ENCODE measurements at places on chromosomes 13 and 19. TPM values are rescaled to one million over a fixed set of nuclear protein-coding genes. Genes with fewer than 3 reads are reported as not detected.

DNA sequence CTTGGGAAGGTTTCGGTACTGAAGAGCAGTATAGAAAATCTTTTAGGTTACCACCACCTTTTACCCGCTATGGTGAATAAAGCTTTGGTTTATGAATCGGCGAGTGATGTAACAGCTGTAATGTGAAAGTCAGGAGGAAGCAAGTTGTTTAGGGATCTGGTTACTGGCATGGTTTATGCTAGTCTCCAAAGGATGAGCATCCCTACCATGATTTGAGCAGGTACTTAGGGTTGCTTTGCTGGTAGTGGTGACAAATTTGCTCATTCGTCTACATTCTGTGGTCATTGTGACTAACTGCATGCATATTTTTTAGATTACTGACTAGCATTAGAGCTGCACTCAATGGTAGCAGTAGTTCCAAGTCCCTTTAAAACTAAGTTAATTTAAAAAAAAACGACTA is 104.1 kb downstream of the FRY start:
- H3K4me1 ChIP-seq, result peaks cover 25% of the 10 kb centered on the region
- H3K27ac ChIP-seq, result peak overlapping the region; percentile 85
- DNase-seq, result no peak
- no peak overlapping the region for H3K4me3 ChIP-seq
- H3K27me3 ChIP-seq, result no peaks in the 10 kb centered on the region

- no peaks in the 10 kb centered on the region for H3K36me3 ChIP-seq
- no peak overlapping the region for H3K27ac ChIP-seq
- no peak for DNase-seq
- H3K27me3 ChIP-seq, result no peaks in the 10 kb centered on the region
- H3K4me3 ChIP-seq, result no peak overlapping the region
Observed at GRCh38 chr13:53612200-53612599, 583.6 kb downstream of the OLFM4 start.

- H3K4me1 ChIP-seq, result peaks cover 14% of the 10 kb centered on the region
- no peak overlapping the region for H3K27ac ChIP-seq
- DNase-seq, result no peak
- H3K36me3 ChIP-seq, result no peaks in the 10 kb centered on the region
- H3K27me3 ChIP-seq, result no peaks in the 10 kb centered on the region
Observed at GRCh38 chr13:50456111-50456510, 387.4 kb downstream of the DLEU7 start.

DNA sequence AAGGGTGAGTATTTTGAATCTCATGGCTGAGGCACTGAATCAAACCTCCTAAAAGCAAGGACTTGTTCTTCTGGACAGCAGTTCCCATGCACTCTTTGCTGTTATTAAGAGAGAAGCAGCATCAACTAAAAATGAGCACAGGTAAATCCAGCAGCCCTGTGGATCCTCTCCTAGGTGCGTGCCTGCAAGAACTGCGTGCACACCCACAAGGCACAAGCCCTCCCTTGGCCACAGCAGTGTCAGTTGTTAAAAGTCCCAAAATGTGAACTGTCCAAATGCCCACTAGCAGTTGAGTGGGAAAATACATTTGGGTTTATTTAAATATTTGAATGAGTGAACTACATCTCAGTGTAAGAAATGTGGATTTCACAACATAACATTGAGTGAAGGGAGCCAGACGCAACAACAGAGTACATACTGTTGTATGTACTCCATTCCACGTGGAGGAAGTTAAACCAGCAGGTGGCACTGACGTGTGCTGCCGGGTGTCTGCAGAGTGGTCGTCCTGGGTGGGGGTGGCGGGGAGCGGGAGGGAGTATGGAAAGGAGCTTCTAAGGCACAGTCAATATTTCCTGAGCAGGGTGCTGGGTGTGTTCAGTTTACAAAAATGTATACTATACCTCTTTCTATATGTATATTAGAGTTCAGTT is 266.4 kb downstream of the NALCN start:
- DNase-seq, result peak; percentile 75
- H3K36me3 ChIP-seq, result no peaks in the 10 kb centered on the region
- no peak overlapping the region for H3K4me3 ChIP-seq
- peaks cover 42% of the 10 kb centered on the region for H3K4me1 ChIP-seq
- H3K27me3 ChIP-seq, result no peaks in the 10 kb centered on the region
- H3K27ac ChIP-seq, result peak overlapping the region; percentile 70

DNA sequence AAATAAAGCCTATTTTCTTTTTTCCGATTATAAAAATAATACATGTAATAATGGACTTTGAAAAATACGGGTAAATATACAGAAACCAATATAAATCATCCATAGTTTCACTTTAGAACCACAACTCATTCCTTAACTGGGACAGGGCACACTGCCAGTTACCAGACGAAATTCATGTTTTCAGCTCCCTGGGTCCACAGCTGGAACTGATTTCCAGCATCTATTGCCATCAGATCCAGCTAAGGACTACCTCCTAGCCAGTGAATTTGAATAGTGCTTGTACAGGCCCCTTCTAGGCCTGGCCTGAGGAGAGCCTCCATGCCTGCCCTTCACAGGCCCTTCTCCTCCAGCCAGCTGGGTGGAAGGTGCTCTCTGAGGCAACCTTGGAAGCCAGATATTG is 30.0 kb upstream of the ATP12A start:
- no peaks in the 10 kb centered on the region for H3K27me3 ChIP-seq
- H3K27ac ChIP-seq, result no peak overlapping the region
- no peak for DNase-seq
- no peaks in the 10 kb centered on the region for H3K36me3 ChIP-seq

- H3K4me1 ChIP-seq, result no peaks in the 10 kb centered on the region
- DNase-seq, result no peak
- peaks cover 5% of the 10 kb centered on the region for H3K36me3 ChIP-seq
- no peak overlapping the region for H3K27ac ChIP-seq
Observed at GRCh38 chr13:75279834-75280369, 202.1 kb downstream of the TBC1D4 start.

- no peaks in the 10 kb centered on the region for H3K27me3 ChIP-seq
- no peak for DNase-seq
- H3K27ac ChIP-seq, result no peak overlapping the region
- no peaks in the 10 kb centered on the region for H3K36me3 ChIP-seq
- H3K4me1 ChIP-seq, result no peaks in the 10 kb centered on the region
- no peak overlapping the region for H3K4me3 ChIP-seq
Observed at GRCh38 chr13:100954430-100955305, 280.1 kb upstream of the TMTC4 start.

DNA sequence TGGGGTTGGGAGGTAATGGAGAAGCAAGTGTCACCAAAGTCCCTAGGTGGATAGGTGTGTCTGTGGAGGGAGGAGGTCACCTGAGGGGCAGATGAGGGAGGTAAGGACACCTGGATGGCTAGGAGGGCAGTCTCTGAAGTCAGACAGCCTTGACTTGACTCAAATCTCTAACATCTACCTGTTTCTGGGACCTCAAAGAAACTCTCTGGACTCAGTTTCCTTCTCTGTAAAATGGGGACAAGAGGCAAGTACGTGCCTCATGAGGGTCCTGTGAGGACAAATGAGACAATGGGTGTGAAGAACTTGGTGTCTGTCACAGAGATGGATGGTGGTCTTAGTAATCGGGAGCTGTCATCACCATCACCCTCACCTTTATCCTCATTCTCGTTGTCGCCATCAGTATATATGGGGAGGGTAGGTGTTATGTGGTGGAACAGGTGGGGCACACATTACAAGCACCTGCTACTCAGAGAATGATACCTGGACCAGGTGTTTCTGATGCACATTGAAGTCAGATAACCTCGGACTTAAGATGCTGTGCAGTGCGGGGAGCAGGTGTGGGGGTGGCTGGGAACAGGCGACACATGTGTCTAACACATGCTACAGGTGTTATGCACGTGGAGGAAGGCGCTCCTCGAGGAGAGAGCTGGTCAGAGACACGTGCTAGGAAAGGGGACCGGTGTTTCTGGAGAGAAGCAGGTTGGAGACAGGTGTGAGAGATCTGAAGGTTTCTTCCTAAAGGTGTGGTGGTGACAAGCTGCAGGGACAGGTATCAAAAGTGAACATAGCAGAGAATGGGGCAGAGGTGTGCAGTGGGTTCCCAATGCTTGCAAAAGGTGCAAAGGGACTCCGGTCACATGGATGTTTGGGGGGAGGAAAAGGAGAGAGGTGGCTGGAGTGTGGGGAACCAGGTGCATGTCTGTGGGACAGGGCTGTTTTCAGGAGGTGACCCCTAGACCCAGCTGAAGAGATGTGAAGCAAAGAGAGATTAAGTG is 3.8 kb downstream of the ERFL start:
- no peaks in the 10 kb centered on the region for H3K36me3 ChIP-seq
- no peak overlapping the region for H3K27ac ChIP-seq
- DNase-seq, result no peak
- H3K4me1 ChIP-seq, result peaks cover 3% of the 10 kb centered on the region
- no peak overlapping the region for H3K4me3 ChIP-seq
- H3K27me3 ChIP-seq, result peaks cover 33% of the 10 kb centered on the region

DNA sequence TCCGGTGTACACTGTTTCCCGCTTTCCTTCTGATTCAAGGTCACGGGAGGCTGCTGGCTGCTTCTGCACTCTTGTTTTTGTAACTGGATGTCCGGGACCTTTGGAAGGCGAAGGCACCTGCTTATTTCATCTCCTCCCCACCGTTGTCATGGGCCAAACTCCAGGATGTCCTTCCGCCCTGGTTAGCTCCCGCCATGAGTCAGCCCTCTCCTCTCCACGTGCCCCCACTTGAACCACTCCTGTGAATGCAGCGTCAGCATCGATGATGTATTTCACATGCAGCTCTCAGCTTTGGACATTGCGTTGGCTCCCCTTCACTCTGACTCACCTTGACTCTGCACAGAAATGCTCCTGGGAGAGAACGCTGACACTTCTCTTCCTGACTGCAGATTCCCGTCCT is 5.5 kb upstream of the GALP start:
- no peaks in the 10 kb centered on the region for H3K36me3 ChIP-seq
- H3K27me3 ChIP-seq, result no peaks in the 10 kb centered on the region
- H3K27ac ChIP-seq, result no peak overlapping the region
- H3K4me1 ChIP-seq, result no peaks in the 10 kb centered on the region
- no peak for DNase-seq

DNA sequence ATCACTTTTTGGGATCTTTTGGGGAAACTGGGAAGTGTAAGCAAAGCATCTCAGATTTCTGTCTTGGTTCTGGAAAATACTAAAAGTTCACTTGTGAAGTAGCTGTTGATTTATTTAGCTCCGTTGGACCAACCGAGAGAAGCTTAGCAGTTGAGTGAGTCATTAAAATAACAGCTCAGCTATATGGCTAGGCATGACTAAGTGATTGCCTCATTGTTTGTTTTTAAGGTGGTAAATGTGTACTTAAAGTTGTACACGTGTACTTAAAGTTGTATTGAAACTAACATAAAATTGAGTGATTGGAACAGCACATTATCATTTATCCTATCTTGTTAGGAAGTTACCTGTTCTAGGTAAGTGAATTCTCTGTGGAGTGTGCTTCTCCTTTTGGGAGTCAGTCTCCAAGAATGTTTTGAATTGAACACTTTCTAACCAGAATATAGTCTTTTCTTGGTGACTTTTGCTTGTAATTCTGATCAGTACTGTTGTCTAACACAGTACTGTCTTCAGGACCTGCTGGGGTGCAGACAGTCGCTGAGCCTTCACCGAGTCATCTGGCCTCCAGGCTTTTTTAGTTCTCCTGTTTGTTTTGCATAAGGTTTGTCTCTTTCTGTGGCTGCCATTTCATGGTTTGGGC is 2.9 kb upstream of the DCUN1D2 start:
- H3K36me3 ChIP-seq, result peaks cover 45% of the 10 kb centered on the region
- DNase-seq, result peak; percentile 96
- peaks cover 40% of the 10 kb centered on the region for H3K4me1 ChIP-seq
- H3K4me3 ChIP-seq, result peak overlapping the region; percentile 31
- no peaks in the 10 kb centered on the region for H3K27me3 ChIP-seq

DNA sequence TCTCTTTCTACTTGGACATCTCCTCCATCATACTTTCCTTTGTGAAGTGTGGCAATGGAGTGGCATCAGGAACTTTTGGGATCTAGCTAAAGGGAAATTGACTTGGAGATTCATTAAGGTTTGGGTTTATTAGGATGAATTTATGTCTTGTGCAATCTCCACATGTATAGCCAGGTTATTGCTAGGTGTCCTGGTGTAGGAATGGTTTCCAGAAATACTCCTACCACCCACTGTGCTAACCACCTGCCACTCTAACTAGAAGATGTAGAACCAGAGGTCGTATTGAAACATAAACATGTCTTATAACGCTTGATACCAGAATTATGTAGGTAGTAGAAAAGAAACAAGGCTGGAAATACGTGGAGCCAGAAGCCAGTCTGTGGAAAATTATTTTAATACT is 38.1 kb upstream of the MED4 start:
- DNase-seq, result no peak
- H3K4me3 ChIP-seq, result no peak overlapping the region
- H3K27me3 ChIP-seq, result peaks cover 13% of the 10 kb centered on the region
- no peak overlapping the region for H3K27ac ChIP-seq
- no peaks in the 10 kb centered on the region for H3K36me3 ChIP-seq
- no peaks in the 10 kb centered on the region for H3K4me1 ChIP-seq

DNA sequence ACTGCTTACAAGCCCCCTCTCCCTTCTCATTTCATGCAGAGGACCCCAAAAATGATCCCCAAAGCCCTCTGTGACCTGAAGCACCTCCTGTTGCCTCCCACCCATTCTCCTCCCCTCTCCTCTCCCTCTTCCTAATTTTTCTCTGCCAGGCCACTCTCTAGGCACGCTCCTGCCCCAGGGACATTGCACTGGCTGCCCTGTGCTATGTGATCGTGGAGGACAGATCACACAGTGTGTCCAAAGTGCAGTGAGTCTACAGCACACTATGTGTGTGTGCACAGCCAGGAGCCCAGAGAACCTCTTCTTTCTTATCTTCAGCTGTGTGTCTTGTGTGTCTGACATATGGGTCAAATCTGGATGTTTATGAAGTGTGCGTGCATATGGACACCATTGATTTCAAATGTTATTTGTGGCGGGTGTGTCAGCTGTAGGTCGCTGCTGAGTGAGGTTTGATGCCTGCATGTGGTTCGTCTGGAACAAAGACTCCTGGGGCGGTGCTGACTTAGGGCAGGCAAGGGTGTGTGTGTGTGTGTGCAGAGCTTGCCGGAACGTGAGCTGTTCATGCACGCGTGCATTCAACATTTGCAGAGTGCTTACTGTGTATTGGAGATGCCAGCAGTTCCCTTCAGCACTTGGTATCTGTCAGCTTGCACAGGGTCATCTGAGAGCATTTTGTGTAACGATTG is 2.1 kb upstream of the KLHL26 start:
- H3K36me3 ChIP-seq, result no peaks in the 10 kb centered on the region
- H3K27ac ChIP-seq, result no peak overlapping the region
- H3K4me1 ChIP-seq, result peaks cover 7% of the 10 kb centered on the region
- no peaks in the 10 kb centered on the region for H3K27me3 ChIP-seq

Gene ADPRHL1
- total RNA-seq, result 5.1 TPM

Gene TRIM28
- 224 TPM for total RNA-seq

Gene DHDH
- total RNA-seq, result 0.36 TPM

Gene MPND
- total RNA-seq, result 6.8 TPM

Data from osteoblast (primary cell).